ENCODE measurements at places on chromosomes 4 and X. TPM values are rescaled to one million over a fixed set of nuclear protein-coding genes. Genes with fewer than 3 reads are reported as not detected.

The XPNPEP2 gene
- not detected for total RNA-seq

GRCh38 chr4:109184491-109184961 is 117.9 kb downstream of the COL25A1 start:
- H3K27me3 ChIP-seq: peaks cover 18% of the 10 kb centered on the region
- no peak for DNase-seq
- no peaks in the 10 kb centered on the region for H3K4me1 ChIP-seq
- H3K27ac ChIP-seq: no peak overlapping the region
- no peak overlapping the region for H3K4me3 ChIP-seq
- H3K36me3 ChIP-seq: no peaks in the 10 kb centered on the region

DNA sequence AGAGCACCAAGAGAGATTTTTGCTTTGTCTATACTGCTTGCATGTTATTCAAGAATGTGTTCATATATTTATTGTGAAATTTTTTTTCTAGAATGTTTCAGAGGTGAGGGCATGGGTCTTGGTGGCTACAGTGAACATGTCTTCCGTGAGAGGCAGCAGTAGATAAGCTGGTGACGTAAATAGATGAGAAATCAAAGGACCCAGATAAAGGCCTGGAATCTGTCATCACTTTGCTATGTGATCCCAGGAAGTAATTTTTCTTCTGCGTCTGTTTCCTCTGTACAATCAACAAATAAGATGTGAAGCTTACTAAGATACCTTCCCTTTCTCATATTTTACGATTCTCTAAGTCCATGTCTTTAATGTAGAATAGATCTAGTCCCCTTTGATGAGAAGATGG is 129.1 kb downstream of the COL4A6 start:
- H3K27me3 ChIP-seq: no peaks in the 10 kb centered on the region
- DNase-seq: peak; percentile 35
- peaks cover 14% of the 10 kb centered on the region for H3K4me1 ChIP-seq
- 0 out of 2 replicates have a peak overlapping the region, but pooled peaks have one; percentile 18 for H3K27ac ChIP-seq
- no peak overlapping the region for H3K4me3 ChIP-seq
- H3K36me3 ChIP-seq: no peaks in the 10 kb centered on the region

- DNase-seq: peak; percentile 51
- peaks cover 15% of the 10 kb centered on the region for H3K36me3 ChIP-seq
- H3K4me3 ChIP-seq: no peak overlapping the region
These were observed 35.7 kb upstream of the TBC1D14 start for GRCh38 chr4:6873792-6874461.

DNA sequence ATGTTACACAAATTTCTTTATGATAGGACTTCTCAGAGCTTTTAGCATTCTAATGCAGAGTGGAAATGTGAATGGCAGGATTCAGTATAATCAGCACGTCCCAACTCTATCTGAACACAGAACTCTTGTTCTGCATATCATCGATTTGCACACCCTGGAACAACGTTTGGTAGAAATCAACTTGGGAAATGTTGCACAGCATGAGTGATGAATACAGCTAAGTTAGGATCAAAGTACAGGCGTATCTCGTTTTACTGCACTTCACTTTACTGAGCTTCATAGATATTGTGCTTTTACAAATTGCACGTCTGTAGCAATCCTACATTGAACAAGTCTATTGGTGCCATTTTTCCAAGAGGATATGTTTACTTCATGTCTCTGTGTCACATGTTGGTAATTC is 70.8 kb downstream of the SMARCA1 start:
- no peaks in the 10 kb centered on the region for H3K4me1 ChIP-seq
- H3K36me3 ChIP-seq: no peaks in the 10 kb centered on the region
- no peak for DNase-seq
- H3K27me3 ChIP-seq: no peaks in the 10 kb centered on the region

DNA sequence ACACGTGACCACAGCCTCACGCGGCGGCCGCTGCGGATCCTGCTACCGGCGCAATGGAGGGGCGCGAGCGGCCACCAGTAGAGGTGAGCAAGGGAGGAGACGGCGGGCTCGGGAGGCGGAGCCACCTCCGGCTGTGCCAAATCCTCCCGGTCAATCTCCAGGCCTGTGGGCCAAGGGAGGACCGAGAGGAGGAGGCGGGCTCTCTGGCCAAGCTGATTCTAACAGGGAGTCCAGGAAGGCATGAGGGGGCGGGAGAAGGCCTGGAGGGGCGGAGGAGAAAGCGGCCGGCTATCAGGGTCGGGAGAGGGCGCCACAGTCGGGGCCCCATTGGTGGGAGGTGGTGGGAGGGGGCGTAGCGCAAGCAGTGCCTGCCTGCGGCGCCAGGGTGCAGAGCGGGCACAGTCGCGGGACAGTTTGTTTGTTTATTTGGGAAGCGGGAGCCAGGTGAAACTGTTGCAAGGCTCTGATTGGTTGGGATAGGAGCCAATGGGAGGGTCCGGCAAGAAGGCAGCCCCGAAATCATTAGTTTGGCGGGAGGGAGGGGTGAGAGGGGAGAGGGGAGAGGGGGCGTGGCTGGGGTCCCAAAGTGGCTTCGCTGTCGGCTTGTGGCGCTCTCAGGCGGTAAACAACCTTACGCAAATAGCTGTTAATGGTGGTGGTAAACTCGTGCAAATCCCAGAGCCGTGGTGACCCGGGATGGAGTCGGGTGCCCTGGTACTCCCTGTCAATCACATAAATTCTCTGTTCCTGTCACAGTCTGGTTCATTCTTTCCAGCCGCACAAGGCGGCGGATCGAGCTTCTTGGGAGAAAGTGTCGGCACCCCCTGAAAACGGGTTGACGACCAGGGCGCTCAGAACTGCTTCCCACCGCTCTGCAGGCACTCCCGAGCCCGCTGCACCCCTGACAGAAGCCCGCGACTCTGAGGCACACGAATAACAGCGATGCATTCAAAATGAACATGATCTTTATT is at the start of gene IRS4:
IRS4 (minus strand) TSS at position 55 of the 971 bp plus-strand sequence.
- DNase-seq: no peak
- H3K4me1 ChIP-seq: no peaks in the 10 kb centered on the region
- H3K4me3 ChIP-seq: no peak within 1 kb of the TSS
- no peaks in the 10 kb centered on the region for H3K36me3 ChIP-seq
- no peaks in the 10 kb centered on the region for H3K27me3 ChIP-seq
- no peak within 1 kb of the TSS for H3K27ac ChIP-seq

DNA sequence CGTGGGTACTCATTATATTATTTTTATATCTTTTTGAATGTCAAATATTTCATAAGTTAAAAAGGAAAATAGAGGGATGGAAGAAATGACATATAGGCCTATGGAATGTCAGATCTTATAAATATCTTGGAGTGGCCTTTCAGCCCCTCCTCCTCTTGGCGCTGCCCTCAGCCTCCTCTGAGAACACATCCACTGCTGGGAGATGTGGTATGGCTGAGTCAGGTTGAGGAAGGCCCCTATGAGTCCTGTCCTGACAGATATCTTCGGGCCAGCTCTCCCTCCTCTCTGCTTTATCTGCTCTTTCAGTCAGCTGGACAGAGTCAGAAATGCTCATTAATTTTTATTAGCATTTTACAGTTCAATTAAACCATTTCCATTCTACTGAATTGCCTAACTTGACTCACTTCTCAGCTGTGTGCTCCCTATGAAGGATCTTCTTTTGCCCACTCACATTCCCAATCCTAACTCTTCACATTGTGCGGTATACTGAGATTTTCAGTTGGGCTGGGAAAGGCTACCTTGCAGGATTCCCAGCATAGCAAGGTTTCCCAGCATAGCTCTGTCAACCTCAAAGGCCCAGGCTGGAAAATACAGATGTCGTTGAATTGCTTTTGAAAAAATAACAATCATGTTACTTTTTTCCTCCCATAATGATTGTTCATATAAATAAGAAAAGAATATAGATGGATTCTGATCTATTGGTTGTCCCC is 128.0 kb downstream of the ARHGEF9 start:
- no peak overlapping the region for H3K27ac ChIP-seq
- no peaks in the 10 kb centered on the region for H3K36me3 ChIP-seq
- DNase-seq: no peak
- peaks cover 11% of the 10 kb centered on the region for H3K4me1 ChIP-seq

Measured in HCT116 (cell line).